Gastroesophageal sphincter (tissue), 4 donors: ENCODE measurements at places on chromosomes 4 and X. TPM values are rescaled to one million over a fixed set of nuclear protein-coding genes. Genes with fewer than 3 reads are reported as not detected.

Gene F9
- total RNA-seq = not detected

Gene SH2D1A
- 0.54 TPM for total RNA-seq

GRCh38 chrX:21384178-21384577 lies 10.0 kb downstream of the CNKSR2 start:
- no peak for ATAC-seq

- ATAC-seq = no peak
These were observed 243.6 kb upstream of the CTSO start for GRCh38 chr4:156197216-156197615.

DNA sequence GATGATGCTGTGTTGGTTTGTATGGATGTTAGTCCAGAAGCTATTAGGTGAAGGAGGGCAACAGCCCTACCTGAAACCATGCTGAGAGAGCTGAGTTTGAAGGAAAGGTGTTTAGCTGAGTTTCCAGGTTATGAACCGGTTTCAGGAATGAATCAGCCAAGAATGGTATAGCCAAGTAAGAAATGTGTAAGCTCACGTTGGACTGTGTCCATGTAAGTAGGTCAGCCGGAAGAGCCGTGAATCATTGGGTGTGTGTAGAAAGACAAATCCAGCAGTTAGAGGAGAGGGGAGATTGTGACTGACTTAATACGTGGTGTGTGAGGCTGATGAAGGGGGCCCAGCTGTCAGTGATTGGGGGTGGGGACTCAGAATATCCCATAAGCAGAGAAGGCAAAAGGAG lies 77.2 kb upstream of the SPIN4 start:
- no peak for ATAC-seq
